ENCODE measurements at places on chromosomes 13 and 19.

GRCh38 chr13:95229855-95230254 is 71.4 kb downstream of the ABCC4 start:
- DNase-seq = no peak

DNA sequence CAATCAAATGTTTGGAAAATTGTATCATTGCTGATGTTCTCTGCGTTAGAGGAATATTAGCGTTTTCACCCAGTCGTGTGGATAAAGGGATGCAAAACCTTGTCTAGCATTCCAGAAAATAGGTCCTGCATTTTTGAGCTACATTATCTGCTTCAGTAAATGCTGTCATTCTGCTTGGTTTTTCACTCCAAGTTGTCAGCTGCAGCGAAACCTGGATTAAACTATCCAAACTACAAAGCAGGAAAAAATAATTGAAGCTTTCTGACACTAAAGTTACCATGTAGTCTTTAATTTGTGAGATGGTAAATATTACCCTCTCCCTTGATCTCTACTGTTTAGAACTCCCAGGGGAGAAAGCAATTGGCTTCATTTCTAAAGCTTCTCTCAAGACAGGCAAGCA is 1795.5 kb upstream of the PRR20A start:
- no peak for DNase-seq

DNA sequence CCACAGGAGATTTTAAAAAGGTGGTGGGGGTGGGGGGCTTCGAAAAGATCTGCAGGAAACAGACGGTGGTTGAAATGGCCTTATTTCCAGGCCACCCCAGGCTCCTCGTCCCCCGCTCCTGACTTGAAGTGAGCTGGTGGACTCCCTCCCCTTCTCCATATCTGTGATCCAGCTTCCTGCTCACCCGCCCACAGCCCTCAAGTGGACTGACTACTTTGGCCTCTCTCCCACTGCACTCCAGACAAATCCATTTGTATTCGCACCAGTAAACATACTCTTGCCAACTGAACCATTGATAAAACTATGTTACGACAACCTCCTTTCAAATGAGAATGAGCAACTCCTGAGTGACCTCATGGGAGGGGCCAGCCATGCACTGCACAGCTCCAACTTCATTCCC is 259.5 kb downstream of the COL4A1 start:
- no peak for DNase-seq

- DNase-seq = no peak
Observed at GRCh38 chr13:21897161-21897560, 226.3 kb downstream of the FGF9 start.

DNA sequence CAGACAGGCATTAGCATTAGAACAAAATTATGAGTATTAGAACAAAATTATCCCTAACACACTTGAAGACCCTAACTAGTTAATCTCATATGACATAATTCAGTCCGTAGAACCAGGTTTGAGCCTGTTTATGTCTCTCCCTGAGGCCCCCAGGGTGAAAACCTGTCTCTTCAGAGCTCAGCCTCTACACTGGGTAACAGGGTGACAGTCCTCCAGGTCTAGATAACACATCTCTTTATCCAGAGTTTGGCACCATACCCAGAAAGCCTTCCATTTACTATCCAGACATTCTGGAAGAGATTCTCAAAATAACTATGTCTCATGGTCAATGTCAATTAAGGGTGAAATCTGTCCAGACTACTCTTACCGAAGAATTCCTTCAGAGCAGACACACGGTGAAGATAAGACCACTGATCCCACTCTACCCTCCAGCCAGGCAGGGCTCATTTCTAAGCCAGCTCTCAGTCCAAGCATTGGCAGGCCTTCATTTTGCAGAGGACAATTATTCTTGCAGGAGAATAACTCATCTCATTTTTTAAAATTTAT is 1195.3 kb downstream of the EFNB2 start:
- no peak for DNase-seq

DNA sequence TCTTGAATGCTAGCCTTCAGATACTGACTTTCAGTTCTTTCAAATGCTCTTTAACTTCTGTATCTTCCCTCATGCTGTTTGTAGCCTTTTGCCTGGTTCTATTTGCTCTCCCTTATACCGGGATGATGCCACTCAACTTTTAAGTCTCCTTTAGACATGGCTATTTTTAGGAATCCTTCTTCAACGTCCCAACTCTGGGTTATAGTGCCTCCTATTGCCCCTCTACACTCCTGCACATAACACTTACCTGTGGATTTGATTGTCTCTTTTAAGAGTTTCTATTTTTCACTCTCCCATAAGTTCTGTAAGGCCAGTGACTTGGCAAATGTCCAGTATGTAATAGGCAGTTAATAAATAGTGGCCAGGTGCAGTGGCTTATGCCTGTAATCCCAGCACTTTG is 343.0 kb downstream of the KLF5 start:
- no peak for DNase-seq

DNA sequence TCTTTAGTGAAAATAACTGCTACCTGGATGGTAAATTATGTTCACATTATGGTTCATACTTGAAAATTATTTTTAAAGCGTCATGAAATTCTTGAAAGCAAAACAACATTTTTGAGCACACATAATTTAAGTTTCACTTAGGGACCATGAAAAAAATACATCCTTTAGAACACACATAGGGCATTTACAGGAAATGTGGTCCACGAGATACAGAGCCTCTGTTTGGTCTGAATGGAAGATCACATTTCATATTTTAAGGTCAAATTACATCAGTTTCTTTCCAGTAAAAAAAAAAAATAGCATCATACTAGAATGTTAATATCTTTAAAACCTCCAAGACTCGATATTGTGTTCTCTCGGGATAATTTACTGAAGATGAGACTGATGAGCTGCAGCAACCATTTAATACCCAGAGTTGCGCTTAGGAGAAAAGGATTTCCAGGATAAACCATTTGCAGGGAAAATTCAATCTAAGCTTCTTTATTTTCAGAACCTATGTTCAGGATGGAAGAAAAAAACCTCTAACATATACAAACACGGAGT is 720.7 kb downstream of the DIAPH3 start:
- DNase-seq = no peak
